ENCODE measurements at places on chromosomes 3 and 15.
A peak's percentile ranks its signal among the peaks of the same experiment; 100 is the strongest.

- no peak for DNase-seq
These were observed 5.0 kb downstream of the JMJD7 start for GRCh38 chr15:41832875-41833274.

DNA sequence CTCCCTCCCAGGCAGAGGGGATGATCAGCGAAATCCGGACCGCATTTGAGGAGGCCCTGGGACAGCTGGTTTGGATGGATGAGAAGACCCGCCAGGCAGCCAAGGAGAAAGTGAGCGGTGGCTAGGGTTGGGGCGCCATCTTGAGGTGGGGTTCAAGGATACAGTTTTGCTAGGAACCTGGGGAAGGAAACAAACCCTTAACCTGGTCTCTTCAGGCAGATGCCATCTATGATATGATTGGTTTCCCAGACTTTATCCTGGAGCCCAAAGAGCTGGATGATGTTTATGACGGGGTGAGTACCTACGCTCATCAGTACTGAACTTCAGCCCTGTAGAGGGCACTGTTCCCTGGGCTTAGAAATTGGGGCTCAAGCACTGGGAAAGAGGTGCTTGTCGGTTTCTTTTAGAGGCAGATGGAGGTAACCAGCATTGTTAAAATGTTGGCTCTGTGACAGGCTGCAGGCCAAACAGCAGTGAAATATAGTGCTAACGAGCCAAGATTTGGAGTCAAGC, 9.6 kb upstream of the PSMD2 start:
- peak; percentile 39 for DNase-seq

DNA sequence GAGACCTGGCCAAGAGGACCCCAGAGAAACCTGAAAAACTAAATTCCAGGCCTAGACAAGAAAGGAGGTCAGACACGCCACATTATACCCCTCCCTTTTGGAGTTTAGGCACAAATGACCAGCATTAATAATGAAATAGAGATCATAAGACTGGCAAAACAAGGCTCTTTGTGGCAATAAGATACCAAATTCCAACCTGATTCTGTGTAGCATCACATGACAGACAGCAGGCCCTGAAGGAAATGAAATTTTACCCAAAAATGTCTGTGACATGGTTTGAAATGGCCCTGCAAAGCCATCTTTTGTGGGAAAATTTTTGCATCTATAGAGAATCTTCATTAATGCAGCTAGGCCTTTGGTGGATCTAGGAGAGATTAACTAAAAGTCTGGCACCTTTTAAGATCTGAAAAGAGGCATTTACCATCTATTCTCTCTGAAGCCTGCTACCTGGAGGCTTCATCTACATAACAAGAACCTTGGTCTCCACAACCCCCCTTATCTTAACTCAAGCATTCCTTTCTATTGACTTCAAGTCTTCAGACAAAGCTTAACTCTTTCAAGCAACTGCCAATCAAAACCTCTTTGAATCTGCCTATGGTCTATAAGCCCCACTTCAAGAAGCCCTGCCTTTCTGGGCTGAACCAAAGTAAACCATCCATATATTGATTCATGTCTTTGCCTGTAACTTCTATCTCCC, 8.0 kb downstream of the FAM174B start:
- no peak for DNase-seq

- no peak for DNase-seq
These were observed 103.8 kb upstream of the PRICKLE2 start for GRCh38 chr3:64329037-64329436.

GRCh38 chr15:88233921-88234320, 22.6 kb downstream of the NTRK3 start:
- DNase-seq: no peak

DNA sequence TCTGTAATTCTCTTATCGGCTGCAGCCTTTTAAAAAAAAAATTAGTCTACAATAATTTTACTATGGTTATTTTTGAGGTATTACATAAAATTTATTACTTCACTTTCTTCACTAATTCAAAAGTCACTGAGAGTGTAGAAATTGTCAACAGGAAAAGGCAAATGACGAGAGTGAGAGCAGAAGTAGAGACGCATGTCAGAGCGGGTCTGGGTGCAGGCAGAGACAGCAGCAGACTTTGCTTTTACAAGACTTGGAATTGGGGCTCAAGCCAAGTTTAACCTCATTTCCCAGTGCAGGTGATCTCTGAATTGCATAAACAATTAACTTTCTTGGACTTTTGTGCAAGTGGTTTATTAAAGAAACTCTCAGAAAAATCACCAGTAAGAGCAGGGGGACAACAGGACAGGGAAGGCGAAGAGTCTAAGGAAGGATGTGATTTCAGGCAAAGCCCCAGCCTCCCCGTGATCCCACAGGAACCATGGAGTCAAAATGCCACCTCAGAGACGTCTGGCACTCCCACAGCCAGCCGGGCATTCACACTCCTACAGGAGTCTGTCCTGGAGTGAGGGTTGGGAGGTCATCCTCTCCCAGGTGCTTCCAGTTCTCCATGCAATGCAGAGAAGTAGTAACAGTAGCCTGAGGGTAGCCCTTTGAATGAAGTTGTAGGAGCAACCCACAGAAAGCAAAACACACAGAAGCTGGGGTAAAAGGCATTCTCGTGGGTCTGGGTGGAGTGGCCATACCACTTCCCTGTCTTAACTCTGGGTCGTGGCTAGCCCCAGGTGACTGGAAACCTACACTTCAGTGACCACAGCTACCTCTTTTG, 274.0 kb upstream of the TGFBR2 start:
- DNase-seq: no peak

GRCh38 chr3:55609230-55609827, 122.2 kb upstream of the WNT5A start:
- no peak for DNase-seq

- DNase-seq: no peak
These were observed 94.5 kb downstream of the SERPINI1 start for GRCh38 chr3:167830007-167830406.

GRCh38 chr3:45499529-45499928, 95.0 kb upstream of the LIMD1 start:
- peak; percentile 72 for DNase-seq

Data from AG10803 (cell line).